Stimulated activated CD4-positive, alpha-beta T cell treated with anti-CD3 and anti-CD28 coated beads, Interleukin-2, amount 100 ng/mL, for 4 hours (primary cell): ENCODE measurements at places on chromosomes 7 and 10.

- DNase-seq, result no peak
These were observed 234.8 kb downstream of the AGMO start for GRCh38 chr7:15327001-15327400.

DNA sequence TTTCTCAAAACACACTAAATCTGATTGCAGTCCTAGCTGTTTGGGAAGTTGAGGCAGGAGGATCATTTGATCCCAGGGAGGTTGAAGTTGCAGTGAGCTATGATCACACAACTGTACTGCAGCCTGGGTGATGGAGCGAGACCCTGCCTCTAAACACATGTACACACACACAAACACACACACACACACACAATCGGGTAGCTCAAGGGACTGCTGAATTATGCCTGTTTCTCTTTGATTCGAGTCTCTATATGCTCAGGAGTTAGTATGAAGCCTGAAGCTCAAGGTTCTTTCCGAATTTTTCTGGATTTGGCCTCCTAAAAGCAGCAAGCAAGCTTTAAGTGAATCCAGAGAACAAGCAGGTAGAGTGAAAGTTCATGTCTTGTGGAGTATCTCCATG lies 22.5 kb downstream of the PRTFDC1 start:
- no peak for DNase-seq

DNA sequence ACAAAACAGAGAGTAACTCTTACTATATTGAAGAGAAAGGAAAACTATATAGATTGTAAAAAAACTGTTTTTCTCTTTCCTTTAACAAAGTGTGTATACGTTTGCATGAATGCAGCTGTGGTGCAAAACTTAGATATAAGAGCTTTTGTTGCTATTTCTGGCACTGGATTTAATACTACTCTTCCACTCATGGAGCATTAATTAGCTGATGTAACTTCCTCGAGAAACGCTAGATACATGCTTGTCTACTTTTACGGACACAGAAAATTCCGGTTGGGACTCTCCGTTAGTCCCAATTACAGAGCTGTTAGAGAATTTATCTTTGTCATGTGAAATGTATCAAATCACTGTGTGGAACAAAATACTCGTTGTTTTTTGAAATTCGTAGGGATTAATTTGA lies 135.5 kb downstream of the ZNF22 start:
- DNase-seq, result no peak

GRCh38 chr10:77458986-77459590 lies 178.5 kb downstream of the KCNMA1 start:
- DNase-seq, result no peak

- DNase-seq, result no peak
These were observed 92.7 kb downstream of the CCDC3 start for GRCh38 chr10:12908773-12909172.

DNA sequence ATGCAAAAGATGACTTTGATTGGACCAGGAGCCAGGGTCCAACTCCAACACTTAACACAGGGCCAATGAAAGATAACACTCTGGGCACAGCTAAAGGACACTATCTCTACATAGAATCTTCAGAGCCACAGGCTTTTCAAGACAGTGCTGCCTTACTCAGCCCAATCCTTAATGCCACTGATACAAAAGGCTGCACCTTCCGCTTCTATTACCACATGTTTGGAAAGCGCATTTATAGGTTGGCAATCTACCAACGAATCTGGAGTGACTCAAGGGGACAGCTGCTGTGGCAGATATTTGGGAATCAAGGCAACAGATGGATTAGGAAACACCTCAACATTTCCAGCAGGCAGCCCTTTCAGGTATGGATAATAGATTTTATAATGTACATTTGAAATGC lies 160.7 kb downstream of the MALRD1 start:
- no peak for DNase-seq
